ENCODE measurements at places on chromosomes 13 and 19.

DNA sequence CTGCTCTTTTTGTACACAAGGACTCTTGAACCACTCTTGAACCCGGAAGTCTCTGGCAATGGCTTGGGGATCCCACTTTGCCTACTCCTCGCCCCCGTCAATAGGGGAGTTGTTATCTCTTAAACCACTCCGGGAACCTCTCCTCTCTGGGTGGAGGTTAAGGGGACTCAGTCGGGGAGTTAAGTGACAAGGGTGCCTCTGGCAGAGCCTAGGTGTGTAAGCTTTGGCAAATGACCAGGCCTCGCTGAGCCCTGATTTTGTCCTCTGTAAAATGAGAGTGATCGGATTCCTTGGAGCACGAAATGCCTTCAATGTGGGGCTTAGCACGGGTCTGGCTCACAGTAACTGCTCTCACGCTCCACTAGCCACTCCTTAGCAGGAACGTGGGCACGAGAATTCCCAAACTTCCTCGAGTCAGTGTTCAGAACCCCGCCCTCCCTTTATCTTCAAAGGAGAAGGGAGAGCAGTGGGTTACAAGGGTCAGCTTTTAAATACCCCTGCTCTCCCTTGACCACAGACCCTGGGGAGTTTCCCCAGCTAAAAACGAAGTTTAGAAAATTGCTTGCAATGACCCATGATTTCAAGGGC lies 193.3 kb downstream of the KATNAL1 start:
- DNase-seq: no peak
- H3K27me3 ChIP-seq: no peaks in the 10 kb centered on the region
- H3K4me3 ChIP-seq: peak overlapping the region; percentile 75
- H3K4me1 ChIP-seq: no peaks in the 10 kb centered on the region
- no peaks in the 10 kb centered on the region for H3K36me3 ChIP-seq
- peak overlapping the region; percentile 60 for H3K27ac ChIP-seq

DNA sequence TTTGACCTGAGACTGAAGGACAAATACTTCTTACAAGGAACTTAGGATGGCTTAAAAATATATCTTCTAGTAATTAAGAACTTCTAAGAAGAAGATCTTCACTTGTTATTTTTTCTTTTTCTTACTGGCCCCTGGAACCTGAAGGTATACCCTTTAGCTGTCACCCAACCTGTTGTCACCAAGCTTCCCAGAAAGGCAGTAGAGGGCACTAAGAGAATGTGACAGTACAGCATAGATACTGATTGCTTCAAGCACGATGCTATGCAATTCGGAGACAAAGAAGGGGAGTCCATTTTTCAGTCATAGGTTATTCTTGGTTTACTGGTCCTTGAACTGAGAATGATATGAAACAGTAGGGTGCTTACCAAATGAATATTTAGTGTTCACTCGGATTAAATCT lies 208.3 kb upstream of the PCDH9 start:
- H3K36me3 ChIP-seq: no peaks in the 10 kb centered on the region
- H3K4me3 ChIP-seq: no peak overlapping the region
- H3K27ac ChIP-seq: no peak overlapping the region
- no peak for DNase-seq

GRCh38 chr19:4112367-4112766 lies 11.6 kb downstream of the MAP2K2 start:
- no peak overlapping the region for H3K4me3 ChIP-seq
- DNase-seq: no peak
- H3K36me3 ChIP-seq: peaks cover 76% of the 10 kb centered on the region
- H3K27ac ChIP-seq: no peak overlapping the region

GRCh38 chr13:22276616-22277015 lies 605.7 kb downstream of the FGF9 start:
- no peaks in the 10 kb centered on the region for H3K36me3 ChIP-seq
- no peak for DNase-seq
- no peak overlapping the region for H3K27ac ChIP-seq
- no peak overlapping the region for H3K4me3 ChIP-seq
- no peaks in the 10 kb centered on the region for H3K27me3 ChIP-seq

- no peak overlapping the region for H3K27ac ChIP-seq
- no peaks in the 10 kb centered on the region for H3K27me3 ChIP-seq
- H3K36me3 ChIP-seq: no peaks in the 10 kb centered on the region
- H3K4me1 ChIP-seq: no peaks in the 10 kb centered on the region
- H3K4me3 ChIP-seq: no peak overlapping the region
Observed at GRCh38 chr13:59203855-59204254, 959.9 kb downstream of the DIAPH3 start.

DNA sequence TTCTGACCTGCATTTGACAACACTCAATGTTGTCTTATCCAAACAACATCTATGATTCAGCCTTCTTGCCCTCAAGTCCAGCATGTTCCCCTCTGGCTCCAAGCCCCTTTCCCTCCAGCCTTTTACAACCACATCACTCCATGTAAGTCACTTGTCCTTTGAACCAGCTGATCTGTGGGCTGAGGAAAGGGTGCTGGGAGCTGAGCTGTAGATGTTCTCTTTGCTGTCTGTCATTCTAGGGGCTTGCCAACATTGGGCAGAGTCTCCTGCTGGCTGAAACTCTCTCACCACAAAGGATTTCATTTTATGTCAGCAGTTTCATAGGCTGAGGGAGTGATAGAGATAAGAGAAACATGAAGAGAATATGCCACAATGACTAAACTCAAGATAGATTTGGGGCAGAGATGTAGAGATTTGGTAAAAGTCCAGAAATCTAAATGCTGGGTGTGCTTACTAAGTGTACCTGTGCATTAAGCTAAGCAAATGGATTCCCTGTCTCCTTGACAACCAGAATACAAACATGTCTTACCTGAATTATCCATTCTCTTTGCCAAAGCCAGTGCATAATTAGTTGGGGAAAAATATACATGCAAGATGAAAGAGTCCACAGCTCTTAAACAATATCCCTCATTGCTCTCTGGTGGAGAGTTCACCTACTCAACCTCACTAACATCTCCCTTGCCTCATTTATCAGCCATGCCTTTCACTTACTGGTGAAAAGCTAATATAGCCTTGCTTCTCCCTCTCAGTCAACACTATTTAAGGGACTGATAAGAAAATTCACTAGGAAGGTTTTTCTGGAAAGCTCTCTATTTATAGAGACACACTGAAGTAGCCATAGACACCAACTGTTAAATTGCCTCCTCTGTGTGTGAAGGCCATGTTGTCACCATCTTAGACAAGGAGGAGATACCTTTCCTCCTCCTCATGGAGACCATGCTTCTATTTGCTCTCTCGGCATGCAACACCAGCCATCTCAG lies 175.5 kb upstream of the SERP2 start:
- no peaks in the 10 kb centered on the region for H3K36me3 ChIP-seq
- H3K4me1 ChIP-seq: peaks cover 3% of the 10 kb centered on the region
- no peak for DNase-seq
- H3K27me3 ChIP-seq: no peaks in the 10 kb centered on the region
- no peak overlapping the region for H3K27ac ChIP-seq

DNA sequence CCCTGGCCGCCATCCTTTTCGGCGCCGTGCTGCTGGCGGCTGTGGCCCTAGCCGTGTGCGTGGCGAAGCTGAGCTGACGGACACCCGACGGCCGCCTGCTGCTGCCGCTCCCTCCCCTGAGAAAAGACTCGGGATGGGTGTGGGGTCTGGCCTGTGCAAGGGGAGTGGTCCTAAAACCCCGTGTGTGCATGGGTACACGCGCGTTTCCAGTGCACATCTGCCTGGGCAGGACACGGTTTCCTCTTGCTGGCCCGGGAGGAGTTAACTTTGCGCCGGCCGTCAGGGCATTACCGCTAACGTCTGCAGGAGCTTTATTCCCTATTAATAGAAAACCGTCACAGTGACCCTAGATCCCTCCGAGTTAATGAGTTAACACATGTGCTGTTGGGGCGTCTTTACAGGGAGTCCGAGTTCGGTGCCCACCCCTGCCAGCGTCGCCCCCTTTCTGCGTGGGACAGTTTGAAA lies 1.3 kb downstream of the RGS9BP start:
- DNase-seq: no peak
- peaks cover 10% of the 10 kb centered on the region for H3K27me3 ChIP-seq
- H3K4me1 ChIP-seq: peaks cover 10% of the 10 kb centered on the region
- no peak overlapping the region for H3K4me3 ChIP-seq
- no peak overlapping the region for H3K27ac ChIP-seq

DNA sequence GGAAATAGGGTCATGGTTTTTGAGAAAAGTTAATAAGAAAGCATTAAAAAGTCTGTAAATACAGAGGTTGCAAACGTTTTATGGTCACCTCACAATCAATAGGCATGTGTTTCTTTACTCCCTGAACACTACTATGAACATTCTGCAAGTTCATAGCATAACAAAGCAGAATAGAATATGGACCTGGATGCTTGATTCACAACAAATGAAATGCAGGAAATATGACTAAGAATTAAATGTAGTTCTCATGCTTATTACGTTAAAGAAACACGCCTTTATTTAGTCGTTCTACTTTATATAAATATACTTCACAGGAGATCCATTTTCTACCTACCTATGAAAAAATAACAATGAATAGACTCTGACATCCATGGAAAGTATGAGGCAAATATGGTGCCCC lies 344.0 kb downstream of the KCTD12 start:
- H3K36me3 ChIP-seq: no peaks in the 10 kb centered on the region
- no peak for DNase-seq
- H3K4me3 ChIP-seq: no peak overlapping the region
- no peaks in the 10 kb centered on the region for H3K4me1 ChIP-seq
- H3K27me3 ChIP-seq: no peaks in the 10 kb centered on the region

- H3K4me3 ChIP-seq: no peak within 1 kb of the TSS
- H3K27ac ChIP-seq: no peak within 1 kb of the TSS
- DNase-seq: no peak
- no peaks in the 10 kb centered on the region for H3K4me1 ChIP-seq
Observed at GRCh38 chr19:10339380-10339960, at the start of gene ICAM3. TSS of gene ICAM3 (minus strand) at chr19:10339624. CDS start at chr19:10339614, 10 bp downstream.

- H3K27me3 ChIP-seq: no peaks in the 10 kb centered on the region
- no peak overlapping the region for H3K27ac ChIP-seq
- H3K36me3 ChIP-seq: no peaks in the 10 kb centered on the region
- no peak for DNase-seq
- H3K4me1 ChIP-seq: no peaks in the 10 kb centered on the region
- H3K4me3 ChIP-seq: no peak overlapping the region
Observed at GRCh38 chr13:99370481-99371275, 63.5 kb upstream of the GPR183 start.

DNA sequence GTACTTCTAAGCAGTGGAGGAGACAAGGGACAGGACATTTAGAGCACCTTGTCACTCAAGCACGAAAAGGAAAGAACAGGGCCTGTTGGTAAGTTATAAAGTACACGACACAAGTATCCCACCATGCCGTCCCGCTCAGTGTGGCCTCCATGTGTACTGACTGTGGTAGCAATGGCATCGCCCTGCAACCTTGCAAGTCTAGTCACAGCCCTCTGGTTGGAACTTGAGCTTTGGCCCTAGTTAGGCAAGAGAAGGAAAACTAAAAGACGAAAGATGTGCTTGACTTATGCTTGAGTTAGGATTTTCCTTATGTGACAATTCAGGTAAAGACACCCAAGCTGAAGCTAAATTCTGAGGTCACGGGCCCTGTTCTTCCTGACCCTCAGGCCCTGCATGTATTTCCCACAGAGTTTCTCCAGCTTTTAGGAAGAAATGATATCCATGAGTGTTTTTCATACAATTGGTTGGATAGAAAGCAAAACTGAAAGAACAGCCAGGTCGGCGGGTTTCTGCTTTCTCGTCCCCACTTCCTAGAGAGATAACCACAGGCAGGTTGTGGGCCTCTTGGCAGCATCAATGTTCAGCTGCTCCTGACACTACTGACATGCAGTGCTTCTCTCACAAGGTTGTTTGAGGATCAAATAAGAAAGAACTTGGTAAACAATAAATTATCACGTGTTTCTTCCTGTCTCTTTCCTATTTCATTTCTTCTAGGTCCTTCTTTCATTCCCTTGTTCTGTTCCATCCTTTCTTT lies 216.2 kb downstream of the IRS2 start:
- no peaks in the 10 kb centered on the region for H3K36me3 ChIP-seq
- no peak overlapping the region for H3K27ac ChIP-seq
- no peaks in the 10 kb centered on the region for H3K4me1 ChIP-seq
- no peaks in the 10 kb centered on the region for H3K27me3 ChIP-seq

- peak overlapping the region; percentile 30 for H3K4me3 ChIP-seq
- H3K27me3 ChIP-seq: no peaks in the 10 kb centered on the region
- peak overlapping the region; percentile 63 for H3K27ac ChIP-seq
- no peaks in the 10 kb centered on the region for H3K36me3 ChIP-seq
Observed at GRCh38 chr19:4391306-4391693, 9.0 kb downstream of the SH3GL1 start.

- H3K4me3 ChIP-seq: no peak overlapping the region
- H3K27ac ChIP-seq: no peak overlapping the region
- no peak for DNase-seq
- H3K36me3 ChIP-seq: no peaks in the 10 kb centered on the region
Observed at GRCh38 chr19:28933039-28933438, 279.9 kb downstream of the UQCRFS1 start.

- no peaks in the 10 kb centered on the region for H3K4me1 ChIP-seq
- H3K36me3 ChIP-seq: no peaks in the 10 kb centered on the region
Observed at GRCh38 chr19:39926170-39926760, 8.2 kb downstream of the FCGBP start.

DNA sequence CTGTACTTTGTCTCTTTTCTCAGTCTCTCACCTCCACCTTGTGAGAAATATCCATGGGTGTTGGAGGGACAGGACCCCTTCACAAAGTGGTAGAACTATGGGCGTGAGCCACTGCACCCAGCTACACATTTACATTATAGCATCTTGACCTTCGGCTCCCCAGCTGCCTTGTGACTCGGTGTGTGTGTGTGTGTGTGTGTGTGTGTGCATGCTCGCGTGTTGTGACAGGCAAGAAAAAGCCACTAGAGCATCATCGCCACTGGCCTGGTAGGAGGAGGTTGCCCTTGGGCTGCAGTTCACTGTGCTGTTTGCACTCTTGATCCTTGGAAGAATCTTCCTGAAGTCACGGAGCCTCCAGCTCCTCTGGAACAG lies 13.7 kb upstream of the ZNF888 start:
- H3K27ac ChIP-seq: no peak overlapping the region
- H3K36me3 ChIP-seq: no peaks in the 10 kb centered on the region
- H3K27me3 ChIP-seq: no peaks in the 10 kb centered on the region
- H3K4me1 ChIP-seq: no peaks in the 10 kb centered on the region

- DNase-seq: no peak
- H3K4me1 ChIP-seq: peaks cover 4% of the 10 kb centered on the region
- H3K27me3 ChIP-seq: no peaks in the 10 kb centered on the region
- no peak overlapping the region for H3K4me3 ChIP-seq
Observed at GRCh38 chr19:9986787-9987281, 23.5 kb downstream of the COL5A3 start.

GRCh38 chr13:97397267-97397666 lies 36.7 kb upstream of the RAP2A start:
- no peaks in the 10 kb centered on the region for H3K27me3 ChIP-seq
- no peak for DNase-seq
- H3K4me3 ChIP-seq: no peak overlapping the region
- H3K4me1 ChIP-seq: no peaks in the 10 kb centered on the region
- H3K27ac ChIP-seq: no peak overlapping the region

GRCh38 chr13:21446656-21447055 lies 12.4 kb downstream of the ZDHHC20 start:
- H3K4me3 ChIP-seq: no peak overlapping the region
- no peak overlapping the region for H3K27ac ChIP-seq
- H3K27me3 ChIP-seq: no peaks in the 10 kb centered on the region
- no peaks in the 10 kb centered on the region for H3K36me3 ChIP-seq
- no peaks in the 10 kb centered on the region for H3K4me1 ChIP-seq

GRCh38 chr19:34960103-34960805 lies 3.8 kb downstream of the ZNF792 start:
- peaks cover 4% of the 10 kb centered on the region for H3K4me1 ChIP-seq
- H3K36me3 ChIP-seq: peaks cover 56% of the 10 kb centered on the region
